SK-N-SH (cell line): ENCODE measurements at places on chromosomes 1 and 21. TPM values are rescaled to one million over a fixed set of nuclear protein-coding genes. Genes with fewer than 3 reads are reported as not detected.

Gene OR2L3
- 0.02 and 0.03 TPM in 2 replicates for polyA plus RNA-seq

Gene NFASC
- polyA plus RNA-seq, result 4.6 and 6.0 TPM in 2 replicates

Gene MIXL1
- 0.03 TPM in 1 of 2 replicates, not detected in the other for polyA plus RNA-seq

Gene BRINP2
- 0.12 and 0.62 TPM in 2 replicates for polyA plus RNA-seq

Gene AZIN2
- polyA plus RNA-seq, result 17.8 and 20.6 TPM in 2 replicates

Gene FCRL5
- polyA plus RNA-seq, result not detected in 2 replicates

Gene RNF186
- not detected in 2 replicates for polyA plus RNA-seq

Gene OR2L13
- polyA plus RNA-seq, result 0.15 and 0.23 TPM in 2 replicates

Gene MCOLN3
- polyA plus RNA-seq, result not detected in 2 replicates

Gene GJA9
- not detected in 2 replicates for polyA plus RNA-seq

Gene CLCA4
- not detected in 2 replicates for polyA plus RNA-seq

Gene SIK1
- 3.8 and 6.6 TPM in 2 replicates for polyA plus RNA-seq

Gene PADI1
- polyA plus RNA-seq, result 0.26 and 0.62 TPM in 2 replicates

Gene EPHA8
- 0.02 and 0.18 TPM in 2 replicates for polyA plus RNA-seq

Gene SPRR2E
- not detected in 2 replicates for polyA plus RNA-seq

Gene EPHA2
- 82.2 and 126 TPM in 2 replicates for polyA plus RNA-seq

Gene KRTAP19-6
- polyA plus RNA-seq, result not detected in 2 replicates

Gene RBP7
- 1.3 and 2.5 TPM in 2 replicates for polyA plus RNA-seq

Gene POU2F1
- polyA plus RNA-seq, result 1.2 and 1.5 TPM in 2 replicates

Gene OR10R2
- not detected in 2 replicates for polyA plus RNA-seq

Gene CD5L
- not detected in 2 replicates for polyA plus RNA-seq

Gene CTSS
- polyA plus RNA-seq, result 1.4 and 2.3 TPM in 2 replicates

Gene CA6
- polyA plus RNA-seq, result not detected in 2 replicates

Gene SYCP1
- not detected in 2 replicates for polyA plus RNA-seq

Gene ATP1A2
- polyA plus RNA-seq, result 0.07 and 0.10 TPM in 2 replicates

Gene ADGRB2
- polyA plus RNA-seq, result 10.6 and 13.0 TPM in 2 replicates

Gene C4BPB
- not detected in 2 replicates for polyA plus RNA-seq

Gene PTTG1IP
- 171 and 196 TPM in 2 replicates for polyA plus RNA-seq

Gene C1orf141
- not detected in 2 replicates for polyA plus RNA-seq

Gene PCSK9
- 0.02 and 0.03 TPM in 2 replicates for polyA plus RNA-seq

Gene PDZK1IP1
- not detected in 2 replicates for polyA plus RNA-seq

Gene HSD11B1
- polyA plus RNA-seq, result 0.23 and 0.37 TPM in 2 replicates

Gene FAM72C
- polyA plus RNA-seq, result 2.3 and 2.4 TPM in 2 replicates
